ENCODE measurements at places on chromosomes 12 and 14.
A peak's percentile ranks its signal among the peaks of the same experiment; 100 is the strongest.

GRCh38 chr14:44412858-44413569 is 94.1 kb downstream of the FSCB start:
- no peak for DNase-seq

- DNase-seq: peak; percentile 7
These were observed 104.2 kb upstream of the ABCD2 start for GRCh38 chr12:39723831-39724230.

- DNase-seq: no peak
These were observed 110.2 kb downstream of the VCPKMT start for GRCh38 chr14:50006141-50006540.

DNA sequence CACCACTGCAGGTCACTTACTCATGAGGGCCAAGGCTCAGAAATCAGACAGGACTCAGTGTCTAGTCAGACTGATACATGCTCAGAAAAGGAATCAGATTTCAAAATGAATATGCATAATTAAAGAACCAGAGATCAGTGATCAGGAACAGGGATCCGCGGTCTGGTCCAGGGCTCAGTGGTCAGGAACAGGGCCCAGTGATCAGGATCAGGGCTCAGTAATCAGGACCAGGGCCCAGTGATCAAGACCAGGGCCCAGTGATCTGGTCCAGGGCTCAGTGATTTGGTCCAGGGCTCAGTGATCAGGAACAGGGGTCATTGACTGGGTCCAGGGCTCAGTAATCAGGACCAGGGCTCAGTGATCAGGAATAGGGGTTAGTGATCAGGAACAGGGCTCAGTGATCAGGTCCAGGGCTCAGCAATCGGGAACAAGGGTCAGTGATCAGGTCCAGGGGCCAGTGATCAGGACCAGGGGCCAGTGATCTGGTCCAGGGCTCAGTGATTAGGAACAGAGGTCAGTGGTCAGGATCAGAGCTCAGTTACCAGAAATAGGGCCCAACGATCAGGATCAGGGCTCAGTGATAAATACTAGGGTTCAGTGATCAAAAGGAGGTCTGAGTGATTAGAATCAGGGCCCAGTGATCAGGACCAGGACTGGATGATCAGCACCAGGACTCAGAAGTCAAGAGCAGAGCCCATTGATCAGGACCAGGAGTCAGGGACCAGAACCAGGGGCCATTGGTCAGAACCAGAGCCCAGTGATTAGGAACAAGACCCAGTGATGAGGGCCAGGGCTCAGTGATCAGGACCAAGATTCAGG is 175.3 kb downstream of the TMEM121 start:
- DNase-seq: no peak

DNA sequence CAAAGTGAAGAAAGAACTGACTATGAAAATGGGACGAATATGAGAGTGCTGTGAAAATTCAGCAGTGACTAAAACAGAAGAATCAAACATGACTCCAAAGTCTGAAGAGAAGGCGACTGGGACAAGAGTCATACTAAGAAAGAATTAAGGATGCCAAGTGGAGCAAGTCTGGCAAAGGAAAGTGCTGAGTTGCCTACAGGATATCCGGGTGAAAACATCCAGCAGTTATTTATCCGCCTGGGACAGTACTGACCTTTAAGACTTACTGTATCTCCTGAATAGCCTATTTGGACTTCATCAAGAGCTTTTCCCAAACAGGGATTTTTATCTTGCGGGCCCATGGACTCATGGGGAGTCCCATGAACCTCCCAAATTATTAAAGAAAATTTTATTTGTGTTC is 41.1 kb downstream of the KICS2 start:
- no peak for DNase-seq

DNA sequence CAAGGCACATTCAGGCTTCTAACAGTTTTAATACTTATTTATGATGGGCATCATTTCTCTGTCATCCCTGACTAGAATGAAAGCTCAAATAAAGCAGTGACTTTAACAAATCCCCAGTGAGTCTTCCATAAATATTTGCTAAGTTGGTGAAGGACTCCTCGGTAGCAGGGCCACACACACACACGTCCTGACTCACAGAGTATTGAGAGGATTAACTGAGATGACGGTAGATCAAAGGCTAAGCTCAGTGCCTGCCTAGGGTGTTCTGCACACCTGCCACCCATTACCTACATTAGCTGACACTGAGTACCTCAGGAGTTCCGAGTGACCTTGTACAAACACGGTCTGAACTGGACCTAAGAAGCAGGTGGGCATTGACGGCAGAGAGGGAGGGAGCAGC is 197.3 kb upstream of the SFSWAP start:
- DNase-seq: no peak

GRCh38 chr14:50225067-50225973 is 6.1 kb downstream of the SOS2 start:
- no peak for DNase-seq

DNA sequence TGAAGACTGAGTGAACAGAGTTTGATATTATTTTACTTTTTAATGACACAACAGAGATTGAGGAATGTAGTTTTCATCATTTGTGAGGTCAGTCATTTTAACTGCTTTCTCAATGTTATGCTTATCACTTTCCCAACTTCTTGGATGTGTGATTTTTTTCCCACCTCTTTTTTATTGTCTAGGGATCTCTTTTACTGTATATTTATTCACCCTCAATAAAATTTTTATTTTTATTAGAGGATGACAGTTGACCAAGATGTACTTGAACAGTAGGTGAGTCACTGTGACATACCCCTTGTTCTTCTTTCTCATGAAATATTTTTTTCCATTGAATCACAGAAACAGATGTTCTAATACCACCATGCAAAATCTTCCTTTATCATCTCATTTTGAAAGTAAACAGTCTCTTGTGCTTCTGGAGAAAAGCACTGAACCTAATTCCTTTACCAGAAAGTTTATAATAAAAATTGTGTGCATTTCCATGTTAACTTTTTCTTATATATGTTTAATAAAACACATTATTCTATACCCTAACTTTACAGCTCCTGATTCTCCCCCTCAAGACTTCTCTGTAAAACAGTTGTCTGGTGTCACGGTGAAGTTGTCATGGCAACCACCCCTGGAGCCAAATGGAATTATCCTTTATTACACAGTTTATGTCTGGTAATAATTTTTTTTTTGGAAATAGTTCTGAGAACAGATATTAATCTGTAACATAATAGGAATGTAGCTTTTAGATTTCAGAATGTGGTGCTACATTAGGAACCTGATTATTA is 65.9 kb downstream of the PTPRQ start:
- no peak for DNase-seq

DNA sequence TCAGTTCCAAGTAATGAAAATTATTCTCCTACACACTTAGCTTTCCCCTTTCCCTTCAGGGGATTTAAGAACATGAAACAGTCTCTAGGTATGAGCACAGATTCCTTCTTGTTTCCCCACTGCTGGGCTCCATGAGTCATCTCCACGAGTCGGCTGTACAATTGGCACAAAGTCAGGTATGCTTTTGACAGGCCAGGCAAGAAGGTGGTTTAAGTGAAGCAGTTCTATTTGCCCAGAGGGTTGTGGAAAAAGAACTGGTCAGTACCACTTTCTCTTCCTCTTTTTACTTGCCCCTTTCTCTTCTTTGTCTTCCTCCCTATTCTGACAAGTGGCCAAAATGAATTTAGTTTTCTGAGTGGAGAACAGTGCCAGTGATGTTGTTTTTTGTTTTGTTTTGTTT is 16.3 kb downstream of the DYNC1H1 start:
- DNase-seq: peak; percentile 36

DNA sequence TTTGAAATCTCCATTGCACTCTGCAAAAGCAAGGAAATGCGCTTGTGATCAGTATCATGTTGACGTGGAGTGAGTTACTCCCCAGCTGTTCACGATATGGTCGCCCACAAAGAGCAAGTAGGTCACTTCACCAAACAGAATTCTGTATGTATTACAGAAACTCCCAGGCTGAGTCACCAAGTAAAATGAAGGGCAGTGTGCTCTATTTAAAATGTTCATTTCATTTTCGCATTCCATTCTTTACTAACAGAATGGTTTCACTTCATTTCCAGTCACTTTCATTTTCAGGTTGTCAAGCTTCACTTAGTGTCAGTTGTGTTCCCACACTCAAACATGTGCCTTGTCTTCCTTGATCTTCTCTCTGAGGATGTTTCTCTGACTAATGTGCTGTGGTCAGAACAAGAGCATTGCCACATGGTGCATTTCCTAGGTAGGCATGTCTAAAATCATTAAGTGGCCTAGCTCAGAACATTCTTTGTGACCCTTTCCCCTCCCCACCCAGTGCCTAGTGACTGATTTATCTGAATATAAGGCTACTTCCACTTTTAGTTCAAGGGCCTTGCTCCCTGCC is 391.2 kb downstream of the RAD51B start:
- DNase-seq: peak; percentile 53

GRCh38 chr12:946631-947030 is 2.9 kb downstream of the RAD52 start:
- no peak for DNase-seq

- no peak for DNase-seq
These were observed 87.8 kb downstream of the RIMBP2 start for GRCh38 chr12:130628304-130628703.

GRCh38 chr14:67650151-67650550 is 24.3 kb downstream of the VTI1B start:
- DNase-seq: no peak

All from KBM-7 (cell line).